GM06990 (cell line): ENCODE measurements at places on chromosomes 6 and 20.

- no peak for DNase-seq
Observed at GRCh38 chr6:146938266-146938665, 266.0 kb upstream of the STXBP5 start.

GRCh38 chr6:41469156-41470028, 76.8 kb upstream of the FOXP4 start:
- no peak for DNase-seq

DNA sequence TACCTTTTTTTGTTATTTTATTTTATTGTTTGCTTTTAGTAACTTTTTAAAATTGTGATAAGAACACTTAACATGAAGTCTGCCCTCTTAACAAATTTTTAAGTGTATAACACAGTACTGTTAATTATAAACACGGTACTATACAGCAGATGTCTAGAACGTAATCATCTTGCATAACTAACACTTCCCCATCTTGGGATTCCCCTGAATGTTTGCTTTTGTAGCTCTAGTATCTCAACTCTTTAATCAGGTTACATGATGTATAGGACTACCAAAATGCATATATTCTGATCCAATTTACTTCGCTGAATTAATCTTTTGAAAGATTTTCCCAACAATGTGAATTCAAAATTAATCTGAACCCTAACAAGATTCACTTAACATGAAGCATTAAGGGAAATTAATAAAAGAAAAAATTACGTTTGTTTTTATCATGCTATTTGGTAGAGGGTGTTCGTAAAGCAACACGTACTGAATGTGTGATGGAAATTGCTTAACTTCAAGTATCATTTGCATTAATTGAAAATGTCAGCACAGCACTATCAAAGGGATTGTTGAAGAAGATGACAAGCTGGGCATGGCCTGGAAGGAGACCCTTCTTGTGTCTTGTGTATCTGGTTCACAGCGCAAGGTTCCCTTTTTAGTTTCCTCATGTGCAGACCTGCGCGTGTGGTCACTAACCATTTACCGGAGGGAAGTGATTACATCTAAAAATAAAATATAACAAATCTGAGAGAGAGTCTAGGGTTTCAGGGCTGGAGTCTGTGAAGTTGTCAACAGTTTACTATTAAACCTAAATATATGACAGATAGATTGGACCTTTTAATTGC, 15.2 kb downstream of the COL19A1 start:
- peak; percentile 49 for DNase-seq

DNA sequence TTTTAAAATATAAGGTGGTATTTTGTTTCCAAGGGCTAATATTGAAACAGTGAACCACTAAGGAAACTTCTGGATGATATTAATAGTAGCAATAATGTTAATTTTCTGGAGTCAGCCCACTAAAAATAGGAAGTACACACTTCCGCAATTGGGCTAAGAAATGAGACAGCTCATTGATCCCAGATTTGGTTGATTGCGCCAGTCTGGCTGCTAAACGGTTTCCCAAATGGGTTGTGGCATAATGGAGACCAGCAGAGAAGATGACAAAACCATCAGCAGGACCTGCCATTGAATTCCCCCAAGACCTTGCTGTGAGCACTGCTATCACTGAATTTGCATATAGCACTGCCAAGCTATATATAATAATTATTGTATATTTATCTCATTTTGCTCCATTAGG, 71.2 kb upstream of the SGK1 start:
- no peak for DNase-seq

GRCh38 chr6:291204-291696, 1.0 kb upstream of the DUSP22 start:
- DNase-seq = no peak

- DNase-seq = no peak
Observed at GRCh38 chr20:62418709-62419487, 8.4 kb downstream of the RBBP8NL start.

- DNase-seq = peak; percentile 73
Observed at GRCh38 chr20:48738399-48739304, 89.1 kb downstream of the PREX1 start.

DNA sequence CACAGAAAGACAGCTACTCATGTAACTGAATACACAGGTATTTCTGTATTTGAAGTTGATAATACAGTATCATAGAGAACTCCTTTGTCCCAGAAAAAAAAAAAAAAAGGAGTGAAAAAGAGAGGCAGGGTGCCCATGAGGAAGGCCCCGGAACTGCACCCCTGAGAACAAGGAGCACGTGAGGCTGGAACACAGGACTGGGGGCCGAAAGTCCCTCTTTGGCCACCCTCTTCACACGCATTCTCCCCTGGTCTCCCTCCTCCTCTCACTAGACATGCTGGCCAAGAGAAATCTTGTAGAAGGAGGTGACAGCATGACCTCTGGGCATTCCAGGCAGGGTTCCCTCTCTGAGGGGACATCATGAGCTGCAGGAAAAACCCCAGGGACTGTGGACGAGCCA, 62.7 kb upstream of the TRAF3IP2 start:
- no peak for DNase-seq

- no peak for DNase-seq
Observed at GRCh38 chr6:115945306-115945705, 115.4 kb downstream of the FRK start.

DNA sequence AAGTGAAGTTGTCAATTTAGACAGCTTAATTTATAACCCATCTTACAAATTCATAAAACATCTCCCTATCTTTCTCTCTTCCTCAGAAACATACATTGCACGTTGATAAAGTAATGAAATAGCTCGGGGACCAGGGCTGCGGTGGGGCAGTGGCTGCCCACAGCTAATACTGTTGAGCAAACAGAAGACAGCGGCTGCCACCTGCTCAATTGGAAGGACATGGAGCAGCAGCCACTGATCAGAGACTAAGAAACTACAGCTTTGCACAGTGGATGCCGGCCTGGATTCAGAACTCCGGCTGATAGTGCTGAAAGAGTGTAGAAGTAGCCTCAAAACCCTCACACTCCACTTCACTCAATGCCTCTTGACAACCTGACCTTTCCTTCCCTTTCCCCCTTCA, 157.9 kb upstream of the PDE10A start:
- DNase-seq = no peak

DNA sequence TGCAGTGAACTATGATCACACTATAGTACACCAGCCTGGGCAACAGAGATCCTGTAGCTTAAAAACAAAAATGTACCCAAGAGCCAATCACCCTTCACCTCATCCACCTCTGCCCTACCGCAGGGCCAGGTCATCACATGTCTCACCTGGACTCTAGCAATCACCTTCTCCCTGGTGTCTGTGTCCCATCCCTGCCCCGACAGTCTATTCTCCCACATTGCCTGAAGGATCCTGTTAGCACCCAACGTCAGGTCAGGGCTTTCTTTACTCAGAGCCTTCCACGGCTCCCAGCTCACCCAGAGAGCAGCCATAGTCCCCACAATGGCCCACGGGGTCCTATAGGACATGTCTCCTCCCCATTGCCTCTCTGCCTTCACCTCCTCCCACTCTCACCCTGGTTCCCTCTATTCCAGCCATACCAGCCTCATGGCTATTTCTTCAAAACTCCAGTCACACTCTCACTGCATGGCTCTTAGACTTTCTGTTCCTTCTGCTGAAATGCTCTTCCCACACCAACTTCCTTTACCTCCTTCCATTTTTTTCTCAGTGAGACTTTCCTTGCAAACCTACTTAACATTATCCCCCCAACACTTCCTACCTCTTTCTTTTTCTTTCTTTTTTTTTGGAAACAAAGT, 22.5 kb upstream of the ARFGEF2 start:
- no peak for DNase-seq

- DNase-seq = peak; percentile 7
Observed at GRCh38 chr6:28258877-28259777, at the start of gene NKAPL. Gene NKAPL (plus strand): TSS chr6:28259297. CDS start chr6:28259372, 75 bp downstream.

GRCh38 chr6:157427969-157428368, 47.0 kb downstream of the ZDHHC14 start:
- no peak for DNase-seq

- DNase-seq = no peak
Observed at GRCh38 chr6:131222773-131223172, 87.5 kb downstream of the AKAP7 start.

- DNase-seq = no peak
Observed at GRCh38 chr6:112269979-112270566, 15.7 kb upstream of the LAMA4 start.

- DNase-seq = no peak
Observed at GRCh38 chr6:155177363-155177961, 86.4 kb upstream of the CLDN20 start.

- no peak for DNase-seq
Observed at GRCh38 chr6:166165558-166166313, 1.9 kb downstream of the TBXT start.

DNA sequence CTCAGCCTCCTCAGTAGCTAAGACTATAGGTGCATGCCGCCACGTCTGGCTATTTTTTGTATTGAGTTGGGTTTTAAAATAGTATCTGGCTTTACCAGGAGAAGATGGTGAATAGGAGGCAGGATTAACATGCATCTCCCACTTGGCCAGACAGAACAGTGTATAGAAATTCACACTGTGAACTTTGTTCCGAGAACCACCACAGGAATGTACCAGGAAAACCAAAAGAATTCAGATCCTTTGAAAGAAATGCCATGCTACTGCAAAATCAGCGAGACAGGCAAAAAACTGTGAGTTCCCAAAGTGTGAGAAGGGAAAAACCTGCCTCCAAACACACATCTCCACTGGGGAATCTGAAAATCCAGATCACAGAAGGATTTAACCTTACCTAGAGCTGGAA, 327.6 kb downstream of the NKAIN2 start:
- no peak for DNase-seq

- DNase-seq = peak; percentile 18
Observed at GRCh38 chr6:64255000-64255399, 619.4 kb downstream of the PHF3 start.

DNA sequence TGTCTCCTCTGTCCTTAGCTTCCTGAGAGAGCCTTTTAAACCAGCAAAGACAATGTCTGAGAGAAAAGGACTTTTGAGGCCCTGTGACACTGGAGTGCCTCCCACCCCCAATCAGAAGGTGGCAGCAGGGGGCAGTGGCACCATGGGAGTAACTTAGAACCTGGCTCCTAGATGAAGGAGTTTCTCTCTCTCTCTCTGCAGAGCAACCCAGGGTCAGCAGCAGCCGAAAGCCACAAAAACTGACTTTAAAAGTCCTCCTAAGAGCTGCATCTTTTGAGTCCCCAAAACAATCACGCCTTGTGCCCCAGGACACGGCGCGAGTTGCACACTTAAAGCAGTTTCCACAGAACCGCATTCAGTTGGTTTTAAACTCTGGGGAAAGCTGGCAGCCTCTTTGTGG, 5.3 kb upstream of the TCP11 start:
- DNase-seq = no peak

DNA sequence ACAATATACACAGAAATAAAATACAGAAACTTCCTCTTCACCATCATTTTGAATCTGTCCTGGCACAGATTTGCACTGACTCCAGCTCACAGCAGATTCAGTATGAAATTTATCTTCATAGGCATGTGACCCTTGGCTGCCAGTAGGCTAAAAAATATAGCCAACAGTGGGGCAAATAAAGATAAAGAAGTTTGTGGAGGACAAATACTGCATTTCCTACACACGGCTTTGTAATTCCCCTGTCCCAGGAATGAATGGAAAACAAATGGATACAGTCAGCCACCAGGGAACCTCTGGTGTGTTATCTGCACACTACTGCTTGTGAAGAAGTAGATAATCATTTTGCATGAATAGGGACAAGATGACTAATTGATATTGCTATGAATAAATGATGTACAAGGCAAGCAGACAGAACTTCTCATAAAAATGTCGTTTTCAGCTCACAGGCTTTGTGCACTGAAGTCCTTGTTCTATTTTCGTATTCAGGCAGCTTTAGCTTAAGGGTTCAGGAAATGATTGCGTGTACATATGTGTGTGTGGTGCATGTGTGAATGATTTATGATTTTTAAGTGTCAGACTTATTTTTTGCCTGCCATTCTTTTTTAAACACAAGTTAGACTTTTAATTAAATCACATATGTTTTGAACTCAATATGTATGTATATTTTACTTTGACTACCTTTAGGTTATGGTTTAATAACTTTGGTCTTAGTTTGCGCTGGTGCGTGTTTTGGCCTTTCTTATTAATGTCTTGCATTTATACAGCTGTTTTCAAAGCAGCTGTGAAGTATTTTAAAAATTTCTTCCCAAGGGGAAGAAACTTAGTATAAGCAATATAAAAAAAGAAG, 543.8 kb upstream of the JAG1 start:
- no peak for DNase-seq
